ENCODE measurements at places on chromosomes 5 and 9.

- DNase-seq = no peak
Measured at GRCh38 chr5:159819591-159820411, 96.5 kb upstream of the ADRA1B start.

GRCh38 chr9:109098960-109099308, 20.8 kb downstream of the TMEM245 start:
- no peak for DNase-seq

DNA sequence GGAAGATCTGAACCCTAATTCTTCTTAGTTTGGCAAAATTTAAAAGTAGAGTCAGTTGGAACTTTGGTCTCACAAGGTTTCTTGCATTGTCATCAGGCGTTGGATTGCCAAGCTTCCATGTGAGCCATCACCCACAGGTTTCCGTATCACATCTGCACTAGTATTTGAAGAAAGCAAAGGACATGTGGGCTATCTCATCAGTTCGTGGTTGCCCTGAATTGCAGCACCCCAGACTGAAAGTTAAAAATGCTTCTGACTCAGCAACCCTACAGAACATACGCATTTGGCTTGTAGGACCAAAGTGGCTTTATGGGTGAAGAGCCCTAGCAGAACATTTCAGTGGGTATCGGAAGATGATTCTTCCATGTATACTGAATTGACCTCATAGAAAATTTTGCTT, 358.0 kb downstream of the ENC1 start:
- no peak for DNase-seq

- DNase-seq = no peak
Measured at GRCh38 chr9:81416476-81417298, 272.7 kb downstream of the TLE1 start.

DNA sequence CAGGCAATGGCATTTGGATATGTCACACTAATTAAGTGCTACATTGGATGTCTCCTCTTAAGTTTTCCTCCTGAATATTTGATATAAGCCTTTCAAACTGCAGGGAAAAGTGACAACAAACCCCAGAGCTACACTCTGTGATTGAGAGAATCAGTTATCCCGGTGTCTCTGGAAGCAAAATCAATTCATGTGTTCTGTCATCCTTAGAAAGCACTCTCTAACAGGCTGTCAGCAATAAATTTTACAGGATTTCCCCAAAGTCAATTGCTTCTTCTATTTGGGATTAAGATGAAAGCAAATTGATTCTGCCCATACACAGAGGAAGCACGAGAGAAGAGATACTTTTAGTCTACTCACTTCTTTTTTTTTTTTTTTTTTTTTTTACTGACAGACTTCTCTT, 332.4 kb downstream of the CDH18 start:
- no peak for DNase-seq

- DNase-seq = no peak
Measured at GRCh38 chr9:120559546-120559945, 20.4 kb downstream of the CDK5RAP2 start.

- DNase-seq = no peak
Measured at GRCh38 chr9:110514897-110515296, 64.6 kb downstream of the SVEP1 start.

DNA sequence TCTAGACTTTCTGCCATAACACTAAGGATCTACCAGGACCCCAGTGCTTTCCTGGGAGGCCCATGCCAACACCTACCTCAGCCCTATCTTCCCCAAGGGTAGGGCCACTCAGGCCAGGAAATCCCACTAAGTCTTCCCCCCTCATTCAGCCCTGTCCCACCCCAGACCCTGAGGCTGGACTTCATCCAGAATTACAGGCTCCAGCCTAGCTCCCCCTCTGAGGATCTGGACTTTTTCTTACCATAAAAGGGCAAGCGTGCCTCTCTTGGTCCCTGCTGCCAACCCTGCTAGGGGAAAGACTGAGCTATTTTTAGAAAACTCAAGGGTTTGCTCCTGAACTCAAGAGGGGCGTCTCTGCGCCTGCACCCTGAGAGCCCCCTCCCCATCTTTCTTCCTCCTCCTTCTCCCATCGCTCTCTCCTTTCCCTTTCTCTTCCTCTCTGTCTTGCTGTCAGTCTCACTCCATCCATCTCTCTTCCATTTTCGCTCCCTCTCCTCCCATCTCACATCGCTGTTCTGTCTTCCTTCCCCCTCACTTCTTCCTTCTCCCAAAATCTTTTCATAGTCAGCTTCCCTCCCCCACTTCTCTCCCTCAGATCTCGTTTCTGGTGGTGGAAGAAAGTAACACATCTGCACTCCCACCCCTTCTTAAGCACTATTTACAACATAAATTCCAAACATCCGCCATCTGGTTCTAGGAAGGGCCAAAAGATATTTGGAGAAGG, 38.1 kb upstream of the IL17B start:
- no peak for DNase-seq

DNA sequence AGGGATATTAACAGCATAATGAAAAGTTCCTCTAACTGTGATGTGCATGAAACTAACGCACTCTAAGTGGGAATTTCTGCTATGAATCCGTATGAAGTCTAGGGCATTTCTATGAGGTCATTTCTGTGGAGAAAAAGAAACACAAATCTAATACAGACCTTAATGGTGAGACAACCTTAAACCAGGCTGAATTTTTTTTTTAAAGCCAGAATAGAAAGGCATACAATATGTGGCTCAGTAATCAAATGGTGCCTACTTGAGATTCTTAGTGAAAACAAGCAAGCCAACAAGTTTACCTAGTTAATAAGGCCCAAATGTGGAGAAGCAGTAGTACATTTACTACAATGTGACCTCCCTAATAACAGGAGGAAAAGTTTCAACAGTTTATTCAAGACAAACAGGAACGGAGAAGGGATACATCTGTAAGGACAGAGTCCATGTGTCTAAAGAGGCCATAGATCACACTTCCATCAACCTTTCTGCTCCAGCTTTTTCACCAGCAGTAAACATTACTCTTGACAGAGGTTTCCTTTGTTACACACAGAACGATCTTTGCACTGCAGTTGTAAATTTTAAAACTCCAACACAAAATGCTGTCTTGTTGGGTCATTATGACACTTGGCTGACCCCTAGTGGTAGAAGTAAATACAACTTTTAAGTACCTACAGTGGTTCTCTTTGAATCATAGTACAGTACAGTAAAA, 26.2 kb downstream of the CARNMT1 start:
- DNase-seq = no peak

DNA sequence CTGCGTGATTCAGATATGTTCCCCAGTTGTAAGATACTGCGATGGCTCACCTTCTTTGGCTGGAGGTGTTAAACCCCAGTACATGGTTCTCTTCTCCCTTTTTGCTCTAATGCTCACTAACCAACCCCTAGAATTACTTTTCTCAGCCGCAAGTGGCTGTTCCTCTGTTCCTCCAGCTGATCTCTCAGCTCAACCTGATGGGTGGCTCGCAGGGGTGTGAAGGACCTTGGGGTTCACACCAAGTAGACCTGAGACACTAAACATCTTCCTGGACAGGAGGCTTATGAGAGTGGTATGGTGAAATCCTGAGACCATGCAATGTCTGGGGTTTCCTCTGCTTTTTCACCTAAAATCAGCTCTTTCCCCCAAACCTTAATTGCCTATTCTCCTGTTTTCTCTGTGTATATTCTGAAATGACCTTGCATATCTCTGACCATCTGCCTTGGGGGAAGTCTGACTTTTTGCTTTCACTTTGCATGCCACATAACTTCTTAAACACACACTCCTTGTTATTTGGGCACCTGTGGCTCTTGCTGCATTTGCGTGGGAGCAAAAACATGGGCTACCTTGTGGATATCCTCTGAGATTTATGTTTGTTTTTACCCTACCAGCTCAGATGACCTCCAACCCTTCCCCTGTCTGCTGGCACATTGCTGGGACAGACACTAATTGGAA, 15.9 kb upstream of the IFNA14 start:
- DNase-seq = no peak

- DNase-seq = no peak
Measured at GRCh38 chr5:52838326-52839015, 50.8 kb downstream of the ITGA1 start.

- peak; percentile 92 for DNase-seq
Measured at GRCh38 chr9:94166236-94166975, 82.1 kb downstream of the PTPDC1 start.

GRCh38 chr9:98057138-98057799, 737 bp downstream of the NANS start:
- DNase-seq = no peak

- no peak for DNase-seq
Measured at GRCh38 chr5:116880150-116880549, 305.5 kb upstream of the SEMA6A start.
